Sciatic nerve (tissue), 2 donors: ENCODE measurements at places on chromosomes 16 and 17. TPM values are rescaled to one million over a fixed set of nuclear protein-coding genes. Genes with fewer than 3 reads are reported as not detected.

Gene WDR45B
- 67.1 TPM for total RNA-seq

Gene HAGH
- 73.4 TPM for total RNA-seq

Gene CCL1
- total RNA-seq, result not detected

Gene G6PC1
- total RNA-seq, result not detected

- no peak for DNase-seq
Measured at GRCh38 chr17:34822007-34822739, 139.1 kb downstream of the CCT6B start.

- DNase-seq, result no peak
Measured at GRCh38 chr17:58189436-58190146, 2.9 kb upstream of the EPX start.

DNA sequence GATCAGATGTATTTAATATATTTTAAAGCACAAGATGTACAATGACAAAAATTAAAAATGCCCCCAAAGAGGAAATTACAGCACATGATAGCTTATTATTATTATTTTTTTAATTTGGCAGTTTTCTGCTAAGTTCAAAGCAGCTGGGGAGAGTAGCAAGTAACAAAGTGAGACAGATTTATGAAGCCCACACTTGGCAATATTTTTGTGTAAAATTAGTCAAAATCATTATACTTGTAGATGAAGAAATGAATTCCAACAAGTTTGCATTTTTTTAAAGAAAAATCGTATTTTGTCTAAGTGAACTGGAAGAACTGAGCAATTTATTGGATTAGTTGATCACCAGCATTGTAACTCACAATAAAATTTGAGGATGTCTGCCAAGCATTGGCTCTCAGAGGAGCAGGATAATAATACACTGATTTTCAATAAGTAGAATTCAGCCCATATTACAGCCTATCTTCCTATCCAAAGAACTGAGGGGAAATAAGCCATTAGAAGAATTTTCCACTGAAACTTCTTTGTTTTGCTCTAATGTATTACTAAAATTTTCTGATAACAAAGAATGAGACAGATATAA is 215.6 kb downstream of the MAP2K6 start:
- no peak for DNase-seq

GRCh38 chr17:80738987-80739730 is 194.5 kb downstream of the RPTOR start:
- no peak for DNase-seq

DNA sequence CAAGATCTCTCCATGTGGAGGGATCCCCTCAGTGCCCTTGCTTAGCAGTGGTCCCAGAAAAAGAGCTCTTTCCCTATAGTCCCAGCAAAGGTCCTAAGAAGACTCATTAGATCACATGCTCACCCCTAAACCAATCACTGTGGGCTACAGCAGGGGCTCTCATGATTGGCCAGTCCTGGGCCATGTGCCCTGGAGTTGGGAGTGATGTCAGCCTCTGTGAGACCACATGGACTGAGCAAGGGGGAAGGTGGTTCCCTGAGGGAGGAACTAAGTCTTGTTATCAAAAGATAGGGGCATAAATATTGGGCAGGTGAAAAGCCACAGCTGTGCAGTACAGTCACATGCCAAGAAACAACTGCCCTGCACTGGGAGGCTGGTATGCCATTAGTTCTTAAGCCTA is 51.3 kb downstream of the SCNN1B start:
- DNase-seq, result no peak

DNA sequence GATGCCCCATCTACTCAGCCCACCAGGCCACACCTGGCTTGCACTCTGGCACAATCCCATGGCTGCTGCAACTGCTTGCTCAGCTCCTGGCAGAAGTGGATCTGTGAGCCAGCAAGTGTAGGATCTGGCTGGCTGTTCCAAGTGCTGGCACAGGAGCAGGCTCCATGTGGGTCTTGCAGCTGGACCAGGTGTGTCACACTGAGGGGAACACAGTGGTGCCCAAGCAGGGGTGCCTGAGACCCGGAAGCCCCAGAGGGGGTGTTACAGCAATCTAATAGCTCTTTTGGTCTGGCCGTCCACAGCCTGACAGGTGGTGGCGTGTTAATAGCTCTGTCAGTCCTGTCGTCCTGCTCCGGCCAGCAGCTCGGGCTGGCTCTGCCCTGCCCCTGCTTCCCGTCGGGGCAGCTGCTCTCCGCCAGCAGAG is 19.6 kb upstream of the GOT2 start:
- DNase-seq, result no peak

DNA sequence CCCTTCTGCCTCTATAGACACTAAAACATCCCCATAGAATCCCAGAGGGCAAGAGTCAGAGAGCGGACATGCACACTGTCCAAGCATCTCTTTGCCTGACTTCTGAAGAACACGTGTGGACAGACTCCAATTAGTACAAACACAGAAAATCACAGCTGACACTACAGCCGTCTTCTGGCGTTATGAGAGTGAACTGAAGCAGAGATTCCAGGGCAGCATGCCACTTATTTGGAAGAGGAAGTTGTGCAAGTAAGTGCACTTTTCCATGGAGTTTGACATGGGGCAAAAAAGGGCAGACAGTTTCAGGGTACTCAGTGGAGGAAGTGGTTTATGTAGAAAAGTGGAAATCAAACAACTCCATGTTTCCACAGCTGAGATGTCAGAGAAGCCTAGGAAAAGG is 16.8 kb upstream of the ZNF287 start:
- DNase-seq, result no peak

DNA sequence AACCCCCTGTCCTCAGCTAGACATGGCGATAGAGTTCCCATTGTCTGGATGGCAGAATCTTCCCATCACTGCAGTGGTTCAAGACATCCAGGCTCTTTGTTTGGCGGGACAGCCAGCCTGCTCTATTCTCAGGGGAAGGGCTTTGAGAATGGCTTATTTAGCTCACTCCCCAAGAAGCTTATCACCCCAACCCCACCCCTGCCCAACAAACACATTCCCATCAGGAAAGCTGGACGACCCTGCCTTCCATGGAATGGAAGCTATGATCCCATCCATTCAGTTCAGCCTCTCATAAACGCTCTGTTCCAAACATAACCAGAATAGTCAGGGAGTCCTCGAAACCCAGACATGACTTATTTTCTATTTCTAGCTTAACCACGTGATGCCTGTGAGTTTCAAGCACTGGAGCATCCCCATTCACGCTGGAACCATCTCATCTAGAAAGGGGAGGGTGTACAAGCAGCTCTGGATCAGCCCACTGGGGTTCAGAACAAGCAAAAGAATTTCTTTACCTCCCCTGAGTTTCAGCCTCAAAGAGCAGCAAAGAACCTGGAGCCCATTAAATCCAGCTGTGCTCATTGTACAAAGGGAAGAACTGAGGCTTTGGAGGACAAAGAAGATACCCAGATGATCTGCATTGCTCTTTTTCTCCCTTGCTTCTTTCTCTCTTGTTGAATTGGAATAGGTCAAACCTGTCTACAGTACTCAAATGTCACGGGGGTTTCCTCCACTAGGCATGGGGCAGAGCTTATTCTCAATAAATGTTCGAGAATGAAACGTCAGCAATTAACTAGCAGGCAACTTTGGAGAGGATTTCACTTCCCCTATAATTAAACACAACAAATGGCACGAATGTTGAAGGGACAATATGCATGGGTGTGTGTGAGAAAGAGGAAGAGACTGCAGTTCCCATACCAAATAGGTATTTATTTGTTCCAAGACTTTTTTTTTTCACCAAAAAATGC is 93.1 kb downstream of the XYLT1 start:
- no peak for DNase-seq

- DNase-seq, result no peak
Measured at GRCh38 chr16:67349172-67349571, 22.6 kb downstream of the LRRC36 start.

DNA sequence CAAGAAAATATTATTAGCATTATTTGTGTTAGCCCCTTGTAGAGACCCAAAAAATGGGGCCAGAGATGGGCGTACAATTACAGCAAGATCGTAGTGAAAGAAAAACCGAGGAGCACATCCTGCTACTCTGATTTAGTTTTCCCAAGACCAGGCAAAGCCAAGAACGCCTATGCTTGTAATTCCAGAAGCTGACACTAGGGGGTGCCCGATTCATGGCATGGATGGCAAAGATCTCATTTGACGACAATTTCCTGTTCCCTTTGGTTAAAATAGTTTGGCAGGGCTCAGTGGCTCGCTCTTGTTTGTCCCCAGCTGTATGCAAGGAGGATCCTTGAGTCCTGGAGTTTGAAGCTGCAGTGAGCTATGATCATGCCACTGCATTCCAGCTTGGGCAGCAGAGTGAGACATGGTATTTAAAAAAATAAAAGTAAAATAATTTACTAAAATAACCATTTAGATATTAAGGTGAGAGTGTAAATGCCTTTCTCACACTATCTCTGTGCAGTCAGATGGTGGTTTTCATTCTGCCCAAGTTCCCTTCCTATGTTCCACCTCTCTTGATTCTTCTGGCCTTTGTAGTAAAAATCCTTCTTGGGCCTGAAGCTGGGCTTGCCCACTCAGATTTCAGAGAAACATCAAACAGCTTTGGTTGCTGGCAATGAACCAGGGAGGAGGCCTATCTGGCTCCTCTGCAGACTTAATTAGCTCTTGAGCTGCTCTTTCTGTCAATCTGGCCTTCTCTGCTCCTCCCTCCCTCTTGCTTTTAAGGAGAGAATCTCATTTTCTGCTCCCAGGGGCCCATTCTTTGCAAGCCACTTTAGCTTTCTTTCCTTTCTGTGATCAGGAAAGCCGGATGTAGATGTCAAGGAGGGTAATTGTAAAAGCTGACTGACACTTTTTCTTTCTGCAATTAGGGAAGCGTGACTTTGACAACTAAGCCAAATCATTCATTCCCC is 31.2 kb downstream of the TMEM238L start:
- no peak for DNase-seq

GRCh38 chr17:63986821-63987220 is 11.3 kb upstream of the PRR29 start:
- DNase-seq, result no peak

DNA sequence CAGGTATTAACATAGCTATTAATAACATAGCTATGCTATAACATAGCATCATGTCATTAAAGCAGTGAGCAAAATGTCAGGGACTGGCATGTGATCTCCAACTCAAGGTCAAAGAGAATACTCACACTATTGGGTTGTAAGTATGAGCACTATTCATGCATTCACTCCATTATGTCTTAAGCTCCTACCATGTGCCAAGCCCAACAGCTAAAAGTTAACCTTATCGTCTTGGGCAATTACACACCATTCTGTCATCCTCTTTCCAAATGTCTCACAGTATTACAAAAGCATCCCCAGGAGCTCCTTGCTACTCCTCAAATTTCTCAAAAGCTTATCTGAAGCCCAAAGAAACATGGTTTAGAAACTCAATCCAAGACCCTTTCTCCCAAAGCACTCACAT is 22.0 kb upstream of the NOG start:
- DNase-seq, result no peak

- no peak for DNase-seq
Measured at GRCh38 chr16:4433228-4433627, 7.6 kb downstream of the DNAJA3 start.

DNA sequence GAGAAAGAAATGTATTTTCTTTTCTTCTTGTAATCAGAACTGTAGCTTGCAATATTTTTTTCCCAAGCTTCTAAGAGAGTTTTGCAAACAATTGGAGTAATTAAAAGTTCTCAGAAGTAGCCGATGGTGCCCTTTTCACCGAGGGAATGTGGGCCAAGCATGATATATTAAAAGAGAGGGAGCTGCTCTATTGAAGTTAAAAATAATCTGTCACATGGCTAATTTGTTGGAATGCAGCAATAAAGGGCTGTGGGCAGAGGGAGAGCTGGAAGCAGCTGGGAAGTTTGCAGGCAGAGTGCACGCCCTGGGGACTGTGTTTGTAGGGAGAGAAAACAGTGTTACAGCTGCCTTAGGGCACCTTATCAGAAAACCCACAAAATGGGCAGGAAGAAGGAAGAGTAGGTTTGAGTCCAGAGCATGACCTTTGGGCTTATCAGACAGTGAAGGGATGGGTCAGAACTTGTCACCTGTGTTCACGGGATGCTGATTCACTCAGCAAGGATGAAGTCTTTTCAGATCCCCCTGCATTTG is 18.5 kb upstream of the TERF2 start:
- no peak for DNase-seq

- no peak for DNase-seq
Measured at GRCh38 chr17:8614988-8615387, 15.5 kb downstream of the MYH10 start.

DNA sequence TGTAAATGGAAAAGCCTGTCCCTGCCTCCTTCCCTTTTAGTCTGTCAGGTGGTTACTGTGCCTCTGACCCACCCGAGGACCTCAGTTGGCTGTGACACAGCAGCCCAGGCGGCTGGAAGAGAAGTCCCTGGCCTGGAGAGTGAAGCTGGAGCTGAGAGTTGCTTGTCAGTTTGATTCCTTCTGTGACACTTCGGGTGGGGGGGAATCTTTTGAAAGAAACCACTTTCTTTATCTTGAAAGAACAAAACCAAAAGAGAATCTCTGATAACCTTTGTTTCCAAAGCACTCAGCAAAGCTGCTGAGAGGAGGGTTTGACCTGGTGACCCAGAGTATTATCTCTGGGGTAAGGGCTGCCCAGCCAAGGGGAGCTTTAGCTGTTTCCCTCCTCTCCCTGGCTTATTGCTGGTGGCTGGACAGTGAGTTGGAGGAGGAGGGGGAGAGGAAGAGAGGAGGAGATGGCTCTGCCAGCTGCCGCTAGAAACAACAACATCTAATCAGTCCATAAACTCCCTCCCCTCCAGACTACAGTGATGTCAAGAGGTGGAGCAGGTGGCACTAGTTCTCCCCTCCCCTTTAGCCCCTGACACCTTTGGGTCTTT is 34.0 kb downstream of the YPEL2 start:
- no peak for DNase-seq

DNA sequence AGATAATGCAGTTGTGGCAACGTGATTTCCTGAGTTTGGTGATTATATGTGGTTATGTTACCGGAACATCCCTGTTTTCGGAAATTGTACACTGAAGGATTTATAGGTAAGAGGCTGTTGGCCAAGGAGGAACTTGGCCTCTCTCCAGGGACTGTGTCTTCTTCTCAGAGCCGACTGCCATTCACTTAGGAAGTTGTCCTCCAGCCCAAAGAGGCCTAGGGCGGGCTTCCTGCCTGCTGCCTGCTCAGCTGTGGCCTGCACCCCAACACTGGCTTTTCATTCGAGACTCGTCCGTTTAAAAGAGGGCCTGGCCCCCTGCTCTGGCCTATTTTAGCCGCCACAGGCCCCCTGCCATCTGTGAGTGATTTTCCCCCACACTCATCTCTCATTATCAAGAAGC is 64.3 kb downstream of the ZDHHC7 start:
- DNase-seq, result no peak

- no peak for DNase-seq
Measured at GRCh38 chr17:36600936-36601302, 464 bp upstream of the MRM1 start.

DNA sequence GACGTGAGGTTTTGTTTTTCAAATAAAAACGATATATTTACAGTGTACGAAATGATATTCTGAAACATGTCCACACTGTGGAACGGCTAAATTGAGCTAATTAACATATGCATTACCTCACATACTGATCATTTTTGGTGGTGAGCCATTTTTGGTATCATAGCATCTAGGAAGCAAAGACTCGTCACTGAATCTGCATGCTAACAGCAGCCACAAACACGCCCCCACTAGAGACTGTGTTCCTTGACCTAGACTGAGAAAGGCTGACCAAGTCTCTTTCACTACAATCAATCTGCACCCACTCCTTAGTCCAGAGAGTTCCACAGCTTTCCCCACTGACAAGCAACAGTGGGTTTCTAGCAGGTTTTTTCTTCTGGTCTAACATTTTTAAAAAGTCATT is 29.5 kb downstream of the NPLOC4 start:
- no peak for DNase-seq
